ENCODE measurements at places on chromosomes 5 and 9. TPM values are rescaled to one million over a fixed set of nuclear protein-coding genes. Genes with fewer than 3 reads are reported as not detected.

FAM53C gene
- 45.0 TPM for total RNA-seq

OR13C5 gene
- not detected for total RNA-seq

OR1L1 gene
- not detected for total RNA-seq

NR6A1 gene
- total RNA-seq, result 125 TPM

MGAT1 gene
- 81.4 TPM for total RNA-seq

TTF1 gene
- total RNA-seq, result 15.5 TPM

SHISAL2B gene
- 3.9 TPM for total RNA-seq

DNA sequence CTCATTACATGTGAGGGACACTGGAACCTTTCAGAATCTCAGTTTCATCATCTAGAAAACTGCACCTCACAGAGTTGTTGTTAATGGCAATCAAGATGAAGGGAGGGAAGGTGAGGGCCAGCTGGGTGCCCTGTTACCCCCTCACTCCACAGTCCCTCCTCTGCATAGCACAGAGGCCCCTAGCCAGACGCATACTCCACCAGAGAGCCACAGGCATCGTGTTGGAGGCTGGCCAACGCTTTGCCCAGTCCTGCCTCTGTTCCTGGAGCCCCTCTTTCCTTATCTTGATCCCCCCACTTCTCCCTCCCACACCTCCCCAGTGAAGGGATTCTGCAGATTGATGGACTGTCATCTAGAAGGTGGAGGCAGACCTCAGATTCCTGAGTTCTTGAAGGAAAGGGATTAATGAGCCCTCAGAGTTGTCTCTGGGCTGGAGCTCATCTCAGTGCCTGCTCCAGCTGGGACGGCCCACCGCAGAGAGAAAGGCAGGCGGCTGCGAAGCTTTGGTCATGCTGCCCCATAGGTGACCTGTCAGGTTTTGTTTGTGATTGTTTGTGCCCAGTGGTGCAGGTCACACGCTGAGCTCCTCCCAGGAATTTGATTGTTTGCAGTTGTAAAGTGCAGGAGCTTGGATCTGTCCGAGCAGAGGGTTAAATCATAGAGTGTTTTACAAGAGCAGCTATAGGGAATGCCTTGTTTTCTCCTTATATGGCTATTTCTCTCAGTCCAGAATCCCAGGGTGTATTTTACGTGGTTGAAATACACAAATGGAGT is 487.3 kb downstream of the CCDC171 start:
- peak; percentile 21 for DNase-seq

- no peak for DNase-seq
Observed at GRCh38 chr9:21383627-21384026, 1.6 kb downstream of the IFNA2 start.

- DNase-seq, result no peak
Observed at GRCh38 chr5:19564036-19564435, 424.0 kb downstream of the CDH18 start.

GRCh38 chr5:93078082-93079038 is 502.7 kb downstream of the NR2F1-AS1 start:
- no peak for DNase-seq

DNA sequence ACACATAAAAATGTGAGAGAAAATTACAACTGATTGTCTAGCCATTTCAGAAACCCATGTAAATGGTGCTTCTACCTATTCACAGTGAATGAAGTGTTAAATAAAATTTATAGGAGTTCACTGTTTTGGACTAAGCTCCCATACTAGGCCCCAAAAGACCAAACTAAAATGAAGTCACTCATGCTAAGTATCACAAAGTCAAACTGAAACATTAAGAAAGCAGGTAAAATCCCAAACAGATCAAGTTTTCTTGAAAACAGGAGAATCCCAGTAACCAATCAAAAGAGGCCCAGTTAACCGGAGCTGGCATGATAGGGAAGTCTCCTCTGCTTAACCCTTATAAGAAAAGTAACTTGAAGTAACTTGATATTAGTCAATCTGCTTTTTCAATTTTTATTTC is 35.2 kb upstream of the MYOT start:
- no peak for DNase-seq

GRCh38 chr9:121960665-121961064 is 132.4 kb downstream of the TTLL11 start:
- no peak for DNase-seq

- peak; percentile 28 for DNase-seq
Observed at GRCh38 chr5:172110921-172111851, 76.8 kb downstream of the STK10 start.

GRCh38 chr9:135324329-135324728 is 155.3 kb upstream of the PPP1R26 start:
- no peak for DNase-seq

GRCh38 chr5:5331848-5332247 is 90.6 kb upstream of the ICE1 start:
- DNase-seq, result no peak

- no peak for DNase-seq
Observed at GRCh38 chr9:24518545-24518944, 27.2 kb downstream of the IZUMO3 start.

GRCh38 chr5:41817625-41818301 is 52.5 kb downstream of the OXCT1 start:
- DNase-seq, result no peak

GRCh38 chr5:52709167-52709925 is 78.4 kb upstream of the ITGA1 start:
- no peak for DNase-seq
